ENCODE measurements at places on chromosomes 2 and 18. TPM values are rescaled to one million over a fixed set of nuclear protein-coding genes. Genes with fewer than 3 reads are reported as not detected.

Gene CREG2
- total RNA-seq = not detected

Gene DPY30
- 79.3 TPM for total RNA-seq

Gene BARD1
- total RNA-seq = 22.4 TPM

Gene DYSF
- 9.8 TPM for total RNA-seq

Gene RIT2
- total RNA-seq = not detected

Gene GAD1
- 4.3 TPM for total RNA-seq

Gene SCYGR4
- not detected for total RNA-seq

Gene B3GNT7
- 0.65 TPM for total RNA-seq

Gene ERMN
- total RNA-seq = not detected

Gene MOGAT1
- not detected for total RNA-seq

Gene ERBB4
- total RNA-seq = not detected

All from placental epithelial cell (primary cell).